Activated naive CD4-positive, alpha-beta T cell (primary cell): ENCODE measurements at places on chromosomes 7 and 10.

GRCh38 chr7:70944516-70944915 lies 187.4 kb upstream of the GALNT17 start:
- DNase-seq, result no peak

GRCh38 chr10:70906953-70907636 lies 18.7 kb upstream of the PCBD1 start:
- no peak for DNase-seq

DNA sequence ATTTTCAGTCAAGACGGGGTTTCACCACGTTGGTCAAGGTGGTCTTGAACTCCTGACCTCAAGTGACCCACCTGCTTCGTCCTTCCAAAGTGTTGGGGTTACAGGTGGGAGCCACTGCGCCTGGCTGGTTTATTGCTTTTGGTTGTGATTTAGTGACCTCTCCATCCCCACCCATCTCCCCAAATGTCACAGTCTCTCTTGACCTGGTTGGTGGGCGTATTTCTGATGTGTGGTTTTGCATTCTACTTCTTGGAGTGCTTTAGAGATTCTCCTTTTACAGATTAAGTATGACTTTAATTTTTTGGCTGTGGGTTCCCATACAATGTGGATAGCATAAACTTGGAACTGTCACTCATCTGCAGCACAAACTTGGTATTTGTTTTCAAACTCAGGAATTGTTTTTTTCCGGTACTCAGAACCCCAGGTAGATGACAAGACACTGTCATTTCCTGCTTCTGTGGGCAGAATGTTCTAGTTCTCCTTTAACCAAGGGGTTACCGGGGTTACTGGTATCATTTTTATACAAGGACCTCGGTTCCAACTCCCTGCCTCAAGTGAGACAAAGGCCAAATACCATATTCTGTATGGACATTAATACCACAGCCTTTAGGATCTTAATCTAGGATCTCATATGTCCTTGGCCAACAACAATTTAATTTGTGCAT lies 50.5 kb downstream of the MRC1 start:
- no peak for DNase-seq

GRCh38 chr10:132466520-132467463 lies 69.8 kb downstream of the PWWP2B start:
- DNase-seq, result no peak

DNA sequence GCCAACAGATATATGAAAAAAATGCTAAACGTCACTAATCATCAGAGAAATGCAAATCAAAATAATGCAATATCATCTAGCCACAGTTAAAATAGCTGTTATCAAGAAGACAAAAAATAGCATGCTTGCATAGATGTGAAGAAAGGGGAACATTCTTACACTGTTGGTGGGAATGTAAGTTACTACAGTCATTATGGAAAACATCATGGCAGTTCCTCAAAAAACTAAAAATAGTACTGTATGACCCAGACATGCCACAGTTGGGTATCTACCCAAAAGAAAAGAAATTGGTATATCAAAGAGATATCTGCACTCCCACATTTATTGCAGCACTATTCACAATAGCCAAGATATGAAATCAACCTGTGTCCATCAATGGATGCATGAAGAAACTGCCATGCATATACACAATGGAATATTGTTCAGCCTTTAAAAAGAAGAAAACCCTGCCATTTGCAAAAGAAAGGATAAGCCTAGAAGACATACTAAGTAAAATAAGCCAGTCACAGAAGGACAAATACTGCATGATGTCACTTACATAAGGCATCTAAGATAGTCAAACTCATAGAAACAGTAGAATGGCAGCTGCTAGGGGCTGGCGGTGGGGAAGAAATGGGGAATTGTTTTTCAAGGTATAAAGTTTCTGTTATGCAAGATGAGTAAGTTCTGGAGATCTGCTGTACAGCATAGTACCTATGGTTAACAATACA lies 107.0 kb downstream of the PTPN20 start:
- no peak for DNase-seq

- no peak for DNase-seq
Measured at GRCh38 chr7:133510326-133511055, 257.6 kb downstream of the EXOC4 start.

DNA sequence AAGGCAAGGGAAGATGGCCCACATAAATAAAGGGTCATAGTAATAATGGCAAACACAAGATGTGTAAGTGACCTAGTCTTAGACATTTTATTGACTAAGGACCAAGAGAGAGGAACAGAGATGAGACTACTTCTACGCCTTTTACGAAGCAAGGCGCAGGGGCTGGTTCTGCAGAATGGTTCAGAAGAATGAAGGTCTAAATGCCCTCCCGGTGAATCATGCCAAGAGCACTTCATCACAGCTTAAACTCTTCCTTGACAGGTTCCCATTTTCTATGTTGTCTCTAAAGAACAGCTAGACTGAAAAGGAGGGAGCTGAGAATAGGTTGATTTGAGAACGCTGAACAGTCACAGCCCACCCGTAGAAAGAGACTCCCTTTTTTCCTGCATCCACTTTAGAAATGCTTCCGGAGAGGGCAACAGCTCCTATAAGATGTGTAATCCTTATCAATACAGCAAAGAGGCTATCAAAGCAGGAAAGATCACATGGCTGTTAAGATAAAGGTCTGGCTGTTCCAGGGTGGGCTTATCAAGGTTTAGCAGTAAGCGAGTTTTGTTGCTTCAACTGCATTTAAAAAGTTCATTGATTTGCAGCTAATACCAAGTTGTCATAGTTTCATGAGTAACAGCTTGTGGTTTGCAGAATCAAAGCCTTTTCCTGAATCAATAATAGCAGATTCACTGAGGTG lies 93.4 kb upstream of the AUTS2 start:
- DNase-seq, result no peak
